Effector memory CD4-positive, alpha-beta T cell (primary cell): ENCODE measurements at places on chromosomes 5 and 9.

DNA sequence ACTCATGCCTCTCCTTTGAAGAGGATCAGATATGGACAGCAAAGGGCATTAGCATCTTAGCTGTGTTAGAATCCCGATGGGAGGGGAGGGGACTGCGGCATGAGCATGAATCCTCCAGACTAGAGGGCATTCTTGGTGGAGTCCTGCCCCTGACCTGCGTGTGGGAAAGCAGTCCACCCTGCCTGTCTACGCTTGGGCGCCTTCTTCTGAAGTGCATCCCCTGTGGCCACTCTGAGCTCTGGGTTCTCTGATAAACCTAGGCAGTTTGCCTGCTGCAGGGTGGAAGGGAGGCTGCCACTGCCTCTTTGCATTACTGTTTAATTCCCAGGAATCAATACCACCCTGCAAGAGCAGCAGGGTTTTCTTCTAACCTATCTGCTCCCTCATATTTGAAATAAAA, 169.3 kb downstream of the INSYN2B start:
- no peak for DNase-seq

GRCh38 chr9:75429531-75430475, 341.5 kb downstream of the OSTF1 start:
- DNase-seq, result no peak

GRCh38 chr9:93823245-93824072, 131.7 kb downstream of the BARX1 start:
- DNase-seq, result no peak

DNA sequence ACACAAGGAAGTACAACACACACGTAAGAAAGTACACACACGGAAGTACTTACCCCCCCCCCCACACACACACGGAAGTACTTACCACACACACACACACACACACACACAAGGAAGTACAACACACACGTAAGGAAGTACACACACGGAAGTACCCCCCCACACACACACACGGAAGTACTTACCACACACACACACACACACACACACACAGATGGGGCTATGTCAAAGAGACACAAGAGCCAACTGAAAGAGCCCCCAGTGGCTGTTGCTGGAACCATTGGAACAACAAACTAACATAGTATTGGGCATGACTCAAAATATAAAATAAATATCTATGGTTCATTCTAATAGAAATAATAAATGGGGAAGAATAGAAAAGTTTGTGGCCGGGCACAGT, 4.9 kb upstream of the MAPK9 start:
- DNase-seq, result no peak

DNA sequence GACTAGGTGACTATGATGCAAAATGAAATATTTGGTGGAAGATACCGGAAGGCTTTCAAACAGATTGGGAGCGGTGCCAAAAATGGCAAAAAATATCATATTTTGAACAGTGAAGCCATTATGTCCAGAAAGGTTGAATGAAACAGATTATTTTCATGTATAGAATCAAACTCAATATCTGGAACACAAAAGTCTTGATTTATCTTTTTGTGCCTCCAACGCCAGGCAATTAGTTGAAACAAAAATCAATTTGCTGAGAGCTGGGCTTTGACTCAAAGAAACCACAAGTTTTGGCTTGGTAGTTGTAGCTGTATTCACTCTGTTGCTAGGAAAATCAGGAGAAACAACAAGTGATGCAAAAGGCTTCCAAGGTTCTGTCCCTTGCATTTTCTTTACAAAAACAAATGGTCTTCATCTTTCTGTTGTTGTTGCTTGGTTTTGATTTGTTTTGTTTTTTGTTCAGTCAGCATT, 421.7 kb upstream of the TYRP1 start:
- DNase-seq, result no peak

GRCh38 chr9:73183917-73184861, 32.5 kb downstream of the ANXA1 start:
- no peak for DNase-seq

- no peak for DNase-seq
Measured at GRCh38 chr9:16619914-16620520, 250.5 kb downstream of the BNC2 start.

- DNase-seq, result no peak
Measured at GRCh38 chr5:142597546-142598337, 88.1 kb downstream of the FGF1 start.

DNA sequence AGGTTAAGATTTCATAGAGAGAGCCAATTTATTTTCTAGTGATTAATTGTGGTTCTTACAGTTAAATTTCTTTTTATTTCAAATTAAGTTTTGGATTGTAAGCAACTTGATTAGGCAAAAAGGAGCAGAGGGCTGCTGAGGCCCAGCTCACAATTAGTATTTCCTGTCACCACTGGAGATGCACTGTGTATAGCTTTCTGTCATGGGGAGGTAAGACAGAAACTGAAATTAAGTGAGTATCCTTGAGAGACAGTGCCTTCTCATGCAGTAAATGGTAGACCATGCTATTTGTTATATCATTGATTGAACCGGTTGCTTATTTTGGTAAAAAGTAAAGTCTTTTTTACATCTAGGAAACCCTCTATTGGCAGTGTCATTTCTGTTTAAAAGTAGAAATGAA, 190.7 kb downstream of the CCDC171 start:
- no peak for DNase-seq

- no peak for DNase-seq
Measured at GRCh38 chr9:135455401-135456030, 24.1 kb upstream of the PPP1R26 start.

DNA sequence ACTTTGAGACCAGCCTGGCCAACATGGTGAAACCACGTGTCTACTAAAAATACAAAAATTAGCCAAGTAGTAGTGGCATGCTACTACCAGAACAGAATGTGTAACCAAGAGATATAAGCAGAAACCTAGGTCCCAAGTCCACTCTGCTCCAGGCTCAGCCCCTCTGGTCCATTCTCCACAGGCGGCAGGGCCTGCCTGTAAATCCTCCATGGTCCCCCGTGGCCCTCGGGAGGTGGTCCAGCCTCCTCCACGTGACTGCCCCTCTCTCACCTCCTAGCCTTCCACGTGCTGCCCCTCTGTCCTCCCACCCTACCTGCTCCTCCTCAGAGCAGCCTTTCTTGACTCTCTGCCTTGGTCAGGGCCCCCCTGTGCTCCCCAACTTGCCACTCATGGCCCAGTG, 127.4 kb downstream of the GAPVD1 start:
- DNase-seq, result no peak

DNA sequence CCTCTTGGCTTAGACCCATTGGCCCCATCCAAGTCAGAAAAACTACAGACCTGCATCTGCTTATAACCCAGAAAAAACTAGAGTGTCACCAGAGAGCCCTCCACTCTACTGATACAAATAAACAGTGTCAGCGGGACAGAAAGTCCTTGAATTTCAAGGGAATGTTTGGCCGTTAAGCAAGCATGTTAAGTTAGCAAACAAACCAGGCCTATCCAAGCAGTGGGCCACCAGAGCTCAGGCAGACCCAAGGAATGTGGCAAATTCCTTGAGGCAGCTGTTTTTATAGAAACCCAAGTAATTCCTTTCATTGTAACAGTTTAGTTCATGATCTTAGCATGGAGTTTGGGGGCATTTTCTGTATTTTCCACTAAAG, 70.9 kb downstream of the PRLR start:
- DNase-seq, result no peak

GRCh38 chr9:115234094-115234493, 116.1 kb upstream of the TNC start:
- DNase-seq, result no peak

GRCh38 chr9:123135430-123135829, 102.0 kb downstream of the GPR21 start:
- DNase-seq, result no peak

- DNase-seq, result no peak
Measured at GRCh38 chr5:78006449-78006848, 230.3 kb upstream of the TBCA start.

- no peak for DNase-seq
Measured at GRCh38 chr9:39588500-39589137, 233.2 kb downstream of the SPATA31A1 start.

GRCh38 chr9:6996061-6996854, 238.5 kb downstream of the KDM4C start:
- no peak for DNase-seq

- no peak for DNase-seq
Measured at GRCh38 chr5:143714629-143715028, 97.3 kb upstream of the HMHB1 start.

- no peak for DNase-seq
Measured at GRCh38 chr9:113941526-113941925, 65.4 kb downstream of the ZNF618 start.

- DNase-seq, result no peak
Measured at GRCh38 chr5:60161340-60161934, 267.9 kb upstream of the PDE4D start.

DNA sequence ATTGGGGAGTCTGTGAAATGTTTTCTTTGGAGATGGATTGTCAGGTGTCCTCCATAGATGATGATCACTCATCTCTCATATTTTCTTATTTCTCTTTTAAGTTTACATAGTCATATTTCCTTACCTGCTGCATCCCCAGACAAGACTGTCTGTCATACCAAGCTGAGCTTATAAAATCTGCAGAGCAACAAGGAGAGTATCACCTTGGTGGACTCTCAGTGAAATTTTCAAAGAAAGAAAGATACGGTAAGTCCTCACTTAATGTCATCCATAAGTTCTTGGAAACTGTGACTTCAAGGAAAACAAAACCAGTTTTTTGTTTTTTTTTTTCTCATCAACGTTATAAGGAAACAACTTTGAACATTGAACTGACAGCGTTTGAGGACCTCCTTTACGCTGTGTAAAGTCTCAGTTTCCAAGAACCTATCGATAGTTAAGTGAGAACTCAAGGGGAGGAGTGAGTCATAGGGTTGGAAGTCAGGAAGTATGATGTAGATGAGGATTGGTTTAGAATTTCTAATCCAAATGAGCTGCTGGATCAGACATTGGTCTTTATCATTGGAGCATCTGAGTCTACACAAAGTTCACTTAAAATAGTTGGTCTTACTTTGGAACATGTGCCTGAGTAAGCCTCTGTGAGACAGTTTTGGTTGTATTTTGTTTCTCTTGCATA, 45.5 kb downstream of the SPIN1 start:
- DNase-seq, result no peak

GRCh38 chr5:124277767-124278545, 468.5 kb downstream of the ZNF608 start:
- no peak for DNase-seq

DNA sequence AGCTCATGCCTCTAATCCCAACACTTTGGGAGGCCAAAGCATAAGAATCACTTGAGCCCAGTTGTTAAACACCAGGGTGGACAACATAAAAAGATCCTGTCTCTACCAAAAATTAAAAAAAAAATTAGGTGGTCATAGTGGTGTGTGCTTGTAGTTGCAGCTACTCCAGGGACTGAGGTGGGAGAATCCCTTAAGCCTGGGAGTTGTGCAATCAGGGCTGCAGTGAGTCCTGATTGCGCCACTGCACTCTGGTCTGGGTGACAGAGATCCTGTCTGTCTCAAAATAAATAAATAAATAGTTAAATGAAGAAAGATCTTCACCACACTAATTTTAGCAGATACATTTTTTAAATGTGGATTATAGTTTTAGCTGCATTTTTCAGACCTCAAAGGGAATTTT, 433.2 kb downstream of the MAT2B start:
- DNase-seq, result no peak

DNA sequence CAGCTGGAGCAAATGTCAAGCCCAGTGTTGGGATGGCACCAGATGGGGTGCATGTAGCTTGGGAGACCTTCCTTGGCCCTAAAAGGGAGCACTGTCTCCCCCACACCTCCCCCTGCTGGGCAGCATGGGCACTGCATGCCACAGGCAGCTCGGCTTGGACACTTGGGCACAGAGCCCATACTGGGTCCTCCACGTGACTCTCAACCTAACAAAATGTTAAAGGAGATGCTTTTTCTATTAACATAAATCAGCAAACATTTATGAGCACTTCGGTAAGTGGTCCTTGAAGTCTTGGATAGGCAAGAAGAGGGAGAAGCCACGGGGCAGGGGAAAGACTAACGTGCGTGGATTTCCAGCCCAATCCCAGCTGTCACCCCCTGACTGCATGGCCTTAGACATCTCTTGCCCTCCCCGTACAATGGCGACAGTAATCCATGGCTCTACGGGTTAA, 23.9 kb upstream of the MAPK9 start:
- DNase-seq, result peak; percentile 66

DNA sequence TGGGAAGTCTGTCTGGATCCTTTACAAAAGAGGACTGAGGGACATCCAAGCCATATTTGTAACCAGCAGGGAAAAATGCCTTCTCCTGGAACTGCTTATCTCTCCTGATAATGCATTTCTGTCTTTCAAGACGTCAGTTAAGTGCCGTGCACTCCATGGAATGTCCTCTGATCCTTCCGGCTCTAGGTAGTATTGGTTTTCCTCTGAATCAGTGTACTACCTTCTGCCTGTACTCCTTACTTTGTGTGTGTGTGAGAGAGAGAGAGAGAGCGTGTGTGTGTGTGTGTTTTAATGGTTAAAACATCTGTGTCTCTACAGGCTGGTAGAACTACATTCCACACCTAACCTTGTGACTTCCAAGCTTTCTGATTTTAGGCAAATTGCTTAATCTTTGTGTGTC, 89.9 kb downstream of the PIP5K1B start:
- DNase-seq, result no peak

GRCh38 chr5:110034056-110034600, 344.4 kb downstream of the MAN2A1 start:
- DNase-seq, result no peak

DNA sequence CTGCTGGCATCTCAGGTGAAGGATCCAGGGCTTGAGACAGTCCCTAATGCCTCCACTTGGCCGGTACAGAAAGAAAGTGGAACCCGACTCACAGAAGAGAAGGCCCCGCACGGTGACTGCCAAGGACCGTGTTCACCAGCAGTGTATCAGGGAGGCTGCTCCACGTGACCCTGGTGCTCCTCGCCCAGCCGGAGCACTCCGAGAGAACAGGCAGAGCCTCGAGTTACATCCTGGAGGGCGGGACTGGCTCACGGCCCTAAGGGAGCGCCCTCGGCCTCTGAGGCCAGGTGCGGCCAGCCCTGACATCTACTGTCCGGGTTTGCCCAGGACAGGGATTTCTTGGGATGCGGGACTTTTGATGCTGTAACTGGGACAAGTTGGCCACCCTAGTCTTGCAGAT, 104.0 kb upstream of the SARDH start:
- no peak for DNase-seq
